ENCODE measurements at places on chromosomes 16 and 17.

DNA sequence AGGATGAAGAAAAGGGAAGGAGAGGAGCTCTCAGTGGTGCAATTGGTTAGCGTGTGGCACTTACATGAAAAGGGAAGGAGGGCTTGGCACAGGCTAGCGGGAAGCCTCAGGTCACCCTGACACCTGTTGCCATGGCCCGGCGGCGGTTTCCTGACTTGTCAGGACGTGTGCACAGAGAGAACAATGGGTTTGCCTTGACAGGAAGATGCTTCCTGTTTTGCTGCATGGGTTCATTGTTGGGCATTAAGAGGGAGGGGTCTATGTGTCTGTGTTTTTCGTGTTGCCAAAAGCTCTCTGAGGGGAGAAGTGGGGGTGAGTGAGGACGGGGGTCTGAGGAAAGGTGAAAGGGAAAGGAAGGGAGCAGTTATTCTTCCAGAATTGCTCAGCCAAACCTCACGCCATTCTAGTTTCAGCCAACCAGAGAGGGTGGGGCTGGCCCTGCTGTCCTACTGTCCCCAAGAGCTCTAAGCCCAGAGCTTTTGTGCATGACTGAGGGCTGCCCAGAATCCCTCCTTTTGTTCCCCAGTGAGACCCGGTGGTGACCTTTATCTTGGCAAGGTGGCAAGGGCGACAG is 17.1 kb upstream of the CCR7 start:
- DNase-seq, result no peak

GRCh38 chr16:24009098-24009497 is 173.3 kb downstream of the PRKCB start:
- DNase-seq, result no peak

DNA sequence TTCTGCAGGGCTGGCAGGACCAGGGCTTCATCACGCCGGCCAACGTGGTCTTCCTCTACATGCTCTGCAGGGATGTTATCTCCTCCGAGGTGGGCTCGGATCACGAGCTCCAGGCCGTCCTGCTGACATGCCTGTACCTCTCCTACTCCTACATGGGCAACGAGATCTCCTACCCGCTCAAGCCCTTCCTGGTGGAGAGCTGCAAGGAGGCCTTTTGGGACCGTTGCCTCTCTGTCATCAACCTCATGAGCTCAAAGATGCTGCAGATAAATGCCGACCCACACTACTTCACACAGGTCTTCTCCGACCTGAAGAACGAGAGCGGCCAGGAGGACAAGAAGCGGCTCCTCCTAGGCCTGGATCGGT is 1.4 kb downstream of the CDK5R1 start:
- DNase-seq, result no peak

- no peak for DNase-seq
These were observed 6.9 kb downstream of the PLLP start for GRCh38 chr16:57277586-57277985.

- no peak for DNase-seq
These were observed 14.1 kb upstream of the C16orf95 start for GRCh38 chr16:87331241-87331801.

DNA sequence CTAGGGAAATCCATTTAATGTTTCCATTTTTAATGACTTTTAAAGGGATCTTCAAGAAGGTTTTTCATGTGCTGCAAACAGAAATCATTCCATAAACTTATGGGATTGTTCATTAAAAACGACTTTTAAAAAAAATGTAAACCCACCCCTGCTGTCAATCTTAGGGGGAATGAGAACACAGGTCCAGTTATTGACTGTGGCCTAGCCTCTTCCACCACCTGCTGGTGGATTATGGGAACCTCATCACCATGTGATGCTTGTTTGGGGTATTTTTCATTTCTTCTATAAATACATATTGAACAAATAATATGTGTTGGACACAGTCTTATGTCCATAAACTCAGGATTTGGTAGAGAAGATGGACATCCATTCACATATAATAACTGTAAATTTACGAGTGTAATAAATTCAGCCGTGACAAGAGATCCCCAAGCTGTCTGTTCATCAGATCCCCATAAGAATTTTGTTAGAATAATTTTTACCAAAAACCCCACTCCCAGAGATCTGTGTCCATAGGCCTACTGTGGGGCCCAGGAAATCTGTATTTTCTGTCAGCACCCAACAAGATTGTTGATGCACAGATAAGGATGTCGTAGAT is 42.0 kb upstream of the TMC5 start:
- DNase-seq, result no peak

All from right atrium auricular region (tissue), 2 donors.